ENCODE measurements at places on chromosomes 1 and 21.
A peak's percentile ranks its signal among the peaks of the same experiment; 100 is the strongest.

DNA sequence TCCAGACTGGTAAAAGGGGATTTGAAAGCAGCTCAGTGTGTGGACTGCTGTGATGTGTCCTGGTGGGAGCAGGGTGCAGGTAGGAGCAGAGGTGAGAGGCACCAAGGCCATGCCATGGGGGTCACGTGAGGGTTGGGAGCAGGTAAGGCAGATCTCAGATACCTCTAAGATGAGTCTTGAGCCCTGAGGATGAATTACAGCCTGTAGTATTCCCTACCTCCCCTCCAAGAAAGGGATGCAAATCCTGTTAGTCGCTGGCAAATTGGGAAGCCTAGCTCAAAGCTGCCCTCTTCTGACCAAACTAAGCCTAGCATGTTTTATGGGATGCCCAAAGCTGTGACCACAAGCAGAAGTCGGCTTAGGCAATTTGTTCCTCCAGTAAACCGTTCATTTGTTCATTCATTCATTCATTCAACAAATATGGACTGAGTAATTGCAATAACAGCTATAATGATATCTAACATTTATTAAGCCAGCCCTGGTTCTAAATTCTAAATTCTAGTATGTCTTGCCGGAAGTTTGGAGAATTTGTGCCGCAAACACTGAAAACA, 3.9 kb upstream of the NUAK2 start:
- no peak for DNase-seq

DNA sequence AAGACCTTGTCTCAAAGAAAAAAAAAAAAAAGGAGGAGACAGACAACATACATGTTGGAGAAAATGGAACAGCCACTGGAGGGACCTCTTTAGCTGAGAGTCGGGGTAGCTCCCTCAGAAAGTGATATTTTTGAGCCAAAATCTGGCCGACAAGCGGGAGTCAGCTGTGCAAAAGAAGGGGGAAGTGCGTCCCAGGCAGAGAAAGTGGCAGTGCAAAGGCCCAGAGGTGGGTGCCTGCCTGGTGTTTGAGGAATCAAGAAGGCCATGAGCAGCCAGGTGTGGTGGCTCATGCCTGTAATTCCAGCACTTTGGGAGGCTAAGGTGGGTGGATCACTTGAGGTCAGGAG, 6.1 kb upstream of the CROCC start:
- DNase-seq: no peak

- DNase-seq: peak; percentile 69
These were observed at the start of gene ZNF695 for GRCh38 chr1:247007511-247008405. Gene ZNF695 (minus strand): TSS chr1:247008057. CDS start chr1:247007908, 149 bp downstream.

DNA sequence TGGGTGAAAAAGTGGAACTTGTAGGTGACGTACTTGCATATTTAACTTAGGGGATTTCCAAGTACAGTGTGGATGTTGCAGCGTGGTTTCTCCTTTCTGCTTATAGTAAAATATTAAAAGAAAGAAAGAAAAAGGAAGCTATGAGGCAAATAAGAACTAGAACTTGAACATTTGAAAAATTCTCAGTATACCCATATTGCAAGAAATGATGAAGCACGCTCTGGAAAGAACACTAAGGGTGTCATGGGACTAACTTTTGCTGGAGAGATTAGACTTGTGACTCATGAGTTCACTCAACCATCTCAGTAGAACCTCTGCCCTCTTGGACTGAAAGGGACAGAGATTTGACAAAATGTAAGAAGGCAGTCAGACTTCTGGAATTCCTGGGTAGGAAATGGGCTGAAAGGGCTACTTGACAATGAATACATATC, 704.5 kb upstream of the ADGRL4 start:
- no peak for DNase-seq

DNA sequence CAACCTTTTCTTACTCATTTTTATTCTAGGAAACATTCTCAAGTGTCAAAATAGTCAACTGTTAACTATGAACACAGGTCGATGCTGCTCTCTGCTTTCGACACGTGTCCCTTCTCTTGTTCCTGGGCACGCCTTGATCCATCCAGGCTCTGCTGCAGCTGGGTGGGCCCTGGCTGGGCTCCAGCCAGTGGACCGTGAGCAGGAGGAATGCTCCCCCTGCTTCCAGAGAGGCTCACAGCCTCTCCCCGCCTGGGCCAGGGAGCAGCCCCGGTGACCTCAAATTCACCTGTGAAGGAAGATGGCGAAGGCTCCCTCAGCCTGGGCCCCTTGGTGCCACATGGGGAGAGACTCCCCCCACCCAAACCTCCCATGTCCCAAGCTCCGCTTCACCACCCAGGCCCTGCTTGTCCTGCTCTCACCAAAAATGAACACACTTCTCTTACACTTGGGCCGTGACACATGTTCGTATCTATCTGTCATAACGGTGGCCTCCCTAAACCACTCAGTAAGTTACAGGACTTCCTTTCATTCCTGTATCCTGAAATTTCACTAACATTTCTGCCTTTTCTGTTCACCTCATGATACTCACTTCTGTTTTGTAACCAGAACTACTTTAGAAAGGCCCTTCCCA, 24.6 kb upstream of the ADARB1 start:
- no peak for DNase-seq

GRCh38 chr1:16078925-16079656, 5.6 kb upstream of the FAM131C start:
- no peak for DNase-seq

GRCh38 chr1:66563941-66564630, 30.1 kb downstream of the SGIP1 start:
- peak; percentile 99 for DNase-seq

DNA sequence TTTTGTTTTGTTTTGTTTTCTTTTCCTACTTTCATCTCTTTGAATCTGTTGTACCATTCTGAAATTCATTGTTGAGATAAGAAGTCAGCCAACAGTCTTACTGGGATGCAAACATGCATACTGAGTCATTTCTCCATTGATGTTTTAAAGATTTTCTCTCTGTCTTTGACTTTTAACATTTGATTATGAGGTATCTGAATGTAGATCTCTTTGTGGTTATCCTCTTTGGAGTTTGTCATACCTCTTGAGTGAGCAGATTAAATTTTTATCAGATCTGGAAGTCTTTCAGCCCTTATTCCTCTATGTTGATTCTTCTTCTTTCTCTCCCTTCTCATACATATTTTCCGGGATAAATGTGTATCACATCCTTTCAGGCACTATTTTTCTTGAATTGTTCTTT, 406.9 kb upstream of the NCAM2 start:
- no peak for DNase-seq

GRCh38 chr1:226047495-226047894, 15.0 kb upstream of the H3-3A start:
- DNase-seq: no peak

DNA sequence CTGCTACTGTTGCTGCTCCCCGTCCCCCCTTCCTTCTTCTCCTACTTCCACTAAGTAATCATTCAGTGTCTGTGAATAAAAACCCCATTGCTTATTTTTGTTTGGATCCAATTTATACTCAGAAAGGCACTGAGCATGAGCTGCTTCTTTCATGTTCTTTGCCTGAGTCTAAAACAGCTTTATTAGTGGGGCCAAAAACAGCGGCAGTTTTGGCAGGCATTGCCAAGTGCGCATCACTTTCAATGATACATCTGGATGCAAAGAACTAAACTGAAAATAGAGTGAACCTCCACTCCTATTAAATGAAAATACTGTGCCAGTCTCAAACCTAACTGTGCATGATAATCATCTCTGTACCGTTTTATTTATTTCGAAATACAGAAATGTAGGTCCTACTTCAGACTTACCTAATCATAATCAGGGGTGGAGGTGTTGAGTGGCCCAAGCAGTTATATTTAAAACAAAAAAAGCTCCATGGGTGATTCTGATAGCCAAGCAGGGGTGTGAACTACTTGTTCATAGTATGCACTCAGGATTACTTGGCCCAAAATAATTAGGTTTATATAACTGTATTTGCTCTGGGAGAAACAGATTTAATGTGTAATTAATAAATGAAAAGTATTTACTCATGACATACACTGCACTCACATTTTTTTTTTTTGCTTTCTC, 48.4 kb downstream of the NEK7 start:
- DNase-seq: no peak

DNA sequence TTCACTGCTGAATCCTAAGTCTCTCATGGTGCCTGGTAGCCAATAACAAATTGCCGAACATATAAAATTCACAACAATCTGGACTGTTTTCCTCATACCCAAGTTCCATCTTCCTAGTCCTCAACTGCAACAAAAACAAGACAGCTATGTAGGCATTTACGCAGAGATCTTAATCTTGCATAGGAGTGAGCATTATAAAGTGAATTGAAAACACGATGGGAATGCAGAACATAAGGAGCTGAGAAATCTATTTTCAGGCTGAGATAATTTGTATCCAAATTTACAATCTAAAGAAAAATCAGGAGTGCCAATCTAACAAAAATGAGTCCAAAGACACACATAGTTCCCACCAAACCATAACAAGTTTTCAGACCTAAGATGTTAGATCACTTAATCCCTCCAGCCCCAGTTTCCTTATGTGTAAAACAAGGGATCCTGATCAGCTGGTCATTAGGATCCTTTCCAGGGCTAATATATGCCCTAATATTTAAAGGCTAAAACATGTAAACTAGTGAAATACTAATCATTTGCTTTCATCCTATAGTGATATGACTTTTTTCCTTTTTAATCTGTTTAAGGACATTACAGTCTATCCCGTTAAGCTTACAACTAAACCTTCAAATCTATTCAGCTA, 1.9 kb downstream of the SLC16A1 start:
- no peak for DNase-seq

- DNase-seq: no peak
These were observed 210.9 kb upstream of the NRIP1 start for GRCh38 chr21:15275615-15276235.

- no peak for DNase-seq
These were observed 864.0 kb downstream of the LRRIQ3 start for GRCh38 chr1:73333847-73334503.

- no peak for DNase-seq
These were observed 61.2 kb upstream of the TENT5C start for GRCh38 chr1:117544509-117545109.

DNA sequence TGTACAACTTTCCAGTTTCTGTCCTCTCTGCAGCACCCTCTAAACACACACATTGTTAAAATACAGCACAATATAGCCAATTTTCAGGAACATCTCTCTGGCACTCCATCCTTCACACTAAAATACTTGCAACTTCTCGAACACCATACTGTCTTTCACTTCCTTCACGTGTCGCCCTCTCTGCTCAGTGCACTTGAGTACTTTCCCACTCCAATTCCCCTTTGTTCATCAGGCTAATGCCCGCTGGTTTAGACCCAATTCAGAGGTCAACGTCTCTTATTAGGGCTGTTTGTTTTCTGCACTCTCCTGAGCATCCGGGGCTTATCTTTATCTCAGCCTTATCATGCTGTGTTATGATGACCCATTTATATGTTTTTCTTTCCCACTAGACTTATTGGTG, 238.2 kb upstream of the SGIP1 start:
- no peak for DNase-seq

- no peak for DNase-seq
These were observed 97.3 kb downstream of the USH2A start for GRCh38 chr1:216325946-216326345.

DNA sequence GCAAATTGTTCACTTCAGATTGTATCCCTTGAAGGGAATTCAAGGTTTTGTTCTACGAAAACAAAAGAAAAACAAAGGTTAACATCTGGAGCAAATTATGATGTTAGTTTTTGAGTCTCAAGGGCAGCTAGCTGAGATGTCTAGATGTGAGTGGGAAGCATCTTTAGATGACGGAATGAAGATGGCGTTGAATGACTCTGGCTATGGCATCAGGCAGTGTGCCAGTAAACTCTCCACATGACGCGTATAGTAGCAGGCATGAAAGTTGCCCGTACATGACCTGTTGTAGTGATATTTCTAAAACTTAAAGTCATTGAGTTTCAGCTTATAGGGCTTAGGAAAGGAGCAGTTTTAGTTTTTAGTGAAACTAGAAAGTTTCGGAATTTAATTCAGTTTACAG, 12.3 kb upstream of the SDC3 start:
- DNase-seq: no peak

DNA sequence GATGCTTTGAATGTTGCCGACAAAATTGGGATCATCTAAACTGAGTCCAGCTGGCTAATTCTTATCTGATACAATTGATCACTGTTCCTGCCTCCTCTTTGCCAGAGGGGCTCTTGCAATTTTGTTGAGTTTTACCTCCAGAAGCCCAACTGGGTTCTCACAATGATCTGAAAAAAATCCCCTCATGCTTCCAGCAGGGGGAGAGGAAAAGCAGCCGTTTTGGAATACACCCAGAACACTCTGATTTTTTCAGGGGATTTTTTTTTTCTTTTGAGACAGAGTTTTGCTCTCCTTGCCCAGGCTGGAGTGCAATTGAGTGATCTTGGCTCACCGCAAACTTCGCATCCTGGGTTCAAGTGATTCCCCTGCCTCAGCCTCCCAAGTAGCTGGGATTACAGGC, 13.9 kb upstream of the RERE start:
- no peak for DNase-seq

- DNase-seq: peak; percentile 37
These were observed 58.4 kb upstream of the TENT5B start for GRCh38 chr1:27071049-27071416.

DNA sequence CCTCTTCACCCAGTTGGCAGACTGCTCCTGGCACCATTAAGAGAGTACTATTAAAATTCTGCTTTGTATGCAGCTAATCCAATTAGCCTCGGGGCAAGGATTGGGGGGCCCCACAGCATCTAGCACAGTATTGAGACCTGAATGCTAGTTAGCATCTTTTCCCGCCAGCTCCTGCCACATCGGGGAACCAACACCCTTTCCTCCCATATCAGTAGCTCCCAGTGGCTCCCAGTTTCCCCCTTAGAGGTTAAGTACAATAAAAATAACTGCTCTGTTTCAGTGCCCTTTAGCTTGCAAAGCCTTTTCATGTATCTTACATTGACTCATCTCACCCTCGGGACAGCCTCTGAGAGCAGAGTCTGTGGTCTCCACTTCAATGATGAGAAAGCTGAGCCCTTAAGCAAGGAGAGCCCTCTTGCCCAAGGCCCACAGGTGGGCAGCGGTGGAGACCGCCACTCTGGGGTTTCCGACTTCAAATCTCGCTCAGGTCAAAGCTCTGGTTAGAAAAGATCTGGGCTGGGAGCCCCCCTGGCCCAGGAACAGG, 4.2 kb upstream of the PMVK start:
- no peak for DNase-seq

DNA sequence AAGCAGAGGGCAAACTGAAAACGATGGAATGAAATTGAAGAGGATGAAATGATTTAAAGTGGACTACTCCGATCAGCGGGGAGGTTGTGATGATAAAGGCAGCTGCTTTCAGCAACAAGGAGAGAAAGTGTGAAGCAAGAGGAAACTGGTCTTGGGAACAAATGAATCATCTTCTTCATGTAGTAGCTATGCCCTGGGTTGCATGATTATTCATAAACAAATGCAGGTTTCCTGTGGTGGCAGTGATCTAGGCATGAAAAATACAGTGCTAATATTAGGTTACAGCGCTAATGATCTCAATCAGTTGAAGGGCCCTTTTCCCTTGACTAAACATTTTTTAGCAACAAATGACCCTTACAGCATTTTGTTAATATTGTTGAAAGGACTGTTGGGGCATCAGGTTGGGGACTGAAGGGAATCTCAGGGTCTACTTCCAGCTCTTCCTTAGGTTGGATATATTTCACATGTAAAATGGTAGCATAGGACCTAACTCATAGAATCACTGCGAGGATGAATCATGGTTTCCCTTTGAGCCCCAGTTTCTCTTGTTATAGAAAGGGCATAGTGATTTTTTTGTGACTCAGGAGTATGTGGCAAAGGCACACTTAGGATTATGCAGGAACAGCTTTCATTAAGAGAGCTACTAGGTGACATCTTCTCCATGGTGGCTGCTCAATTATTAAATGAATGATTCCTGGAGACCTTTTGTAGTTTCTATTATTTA, 1.9 kb upstream of the ZFYVE9 start:
- DNase-seq: peak; percentile 65

- no peak for DNase-seq
These were observed 98.1 kb downstream of the TNNI3K start for GRCh38 chr1:74333244-74333643.

Measured in GM04503 (cell line).